ENCODE measurements at places on chromosomes 12 and 14.

- no peak for DNase-seq
Observed at GRCh38 chr12:127896661-127897060, 370.3 kb upstream of the TMEM132C start.

- DNase-seq, result no peak
Observed at GRCh38 chr14:51333901-51334521, 94.0 kb downstream of the TMX1 start.

DNA sequence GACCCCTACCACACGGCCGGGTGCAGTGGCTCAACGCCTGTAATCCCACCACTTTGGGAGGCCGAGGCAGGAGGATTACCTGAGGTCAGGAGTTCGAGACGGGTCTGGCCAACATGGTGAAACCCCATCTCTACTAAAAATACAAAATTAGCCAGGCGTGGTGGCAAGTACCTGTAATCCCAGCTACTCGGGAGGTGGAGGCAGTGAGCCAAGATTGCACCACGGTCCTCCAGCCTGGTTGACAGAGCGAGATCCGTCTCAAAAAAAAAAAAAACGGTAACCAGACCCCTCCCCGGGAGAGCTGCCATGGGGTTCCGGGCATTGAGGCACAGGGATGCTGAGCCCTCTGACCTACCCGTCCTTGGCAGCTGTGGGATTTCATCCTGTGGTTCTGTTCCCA, 21.8 kb downstream of the BCL7A start:
- no peak for DNase-seq

DNA sequence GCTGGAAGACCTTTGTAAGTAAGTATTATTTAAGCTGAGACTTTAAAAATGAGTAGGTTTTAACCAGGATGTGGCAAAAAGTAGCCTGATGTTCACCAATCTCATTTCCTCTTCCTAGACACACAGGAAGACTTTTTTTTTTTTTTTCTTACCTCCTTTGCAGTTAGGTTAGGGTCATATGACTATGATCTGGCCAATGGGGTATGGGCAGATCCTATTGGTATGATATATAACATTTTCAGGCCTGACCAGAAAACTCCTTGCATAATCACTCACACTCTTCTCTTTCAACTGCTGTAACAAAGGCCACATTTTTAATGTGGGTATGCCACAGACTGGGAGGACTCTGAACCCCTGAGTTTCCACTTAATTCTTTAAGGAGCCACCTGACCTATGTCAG, 2.7 kb upstream of the RPS6KA5 start:
- no peak for DNase-seq

DNA sequence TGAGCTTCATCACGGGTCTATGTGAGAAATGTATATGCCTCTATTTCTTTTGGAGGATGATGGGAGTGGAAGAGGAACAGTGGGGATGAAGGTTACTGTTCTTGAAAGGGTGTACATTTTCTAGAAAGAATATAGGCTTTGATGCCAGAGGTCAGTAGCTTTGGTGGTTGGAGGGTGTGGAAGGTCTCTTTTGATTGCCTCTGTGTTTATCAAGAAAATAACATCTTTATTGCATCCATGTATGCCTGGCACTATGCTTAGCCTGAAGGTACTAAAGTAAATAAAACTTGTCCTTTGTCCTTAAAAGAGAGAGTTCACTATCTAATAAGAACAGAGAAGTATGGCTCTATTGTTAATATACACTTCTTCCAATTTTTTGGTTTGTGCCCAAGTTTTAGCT, 201.8 kb downstream of the NUBPL start:
- no peak for DNase-seq

All from NCI-H1694 treated with DMSO at 0.1 percent for 48 hours (cell line).